Chondrocyte (in vitro differentiated cells): ENCODE measurements at places on chromosomes 1 and 21. TPM values are rescaled to one million over a fixed set of nuclear protein-coding genes. Genes with fewer than 3 reads are reported as not detected.

Gene TCHH
- total RNA-seq, result not detected in 3 replicates

Gene PODN
- total RNA-seq, result 4.1 to 9.3 TPM (median 9.2 TPM) in 3 replicates

Gene RAB3B
- total RNA-seq, result 15.3 to 33.9 TPM (median 32.8 TPM) in 3 replicates

Gene SPRR4
- total RNA-seq, result not detected in 3 replicates

Gene SPSB1
- total RNA-seq, result 164 to 184 TPM (median 173 TPM) in 3 replicates
